ENCODE measurements at places on chromosomes 11 and 22. TPM values are rescaled to one million over a fixed set of nuclear protein-coding genes. Genes with fewer than 3 reads are reported as not detected.

GRCh38 chr11:72224564-72225410 lies at the start of gene INPPL1:
Gene INPPL1 (plus strand): TSS chr11:72224767. CDS start chr11:72224985, 218 bp downstream.
- H3K36me3 ChIP-seq, result peaks cover 11% of the 10 kb centered on the region
- peak within 1 kb of the TSS; percentile 57 for H3K4me3 ChIP-seq
- peak; percentile 78 for DNase-seq
- peaks cover 9% of the 10 kb centered on the region for H3K4me1 ChIP-seq
- H3K27me3 ChIP-seq, result no peaks in the 10 kb centered on the region

Gene OR4P4
- not detected for total RNA-seq

Gene CD82
- total RNA-seq, result 63.3 TPM

DNA sequence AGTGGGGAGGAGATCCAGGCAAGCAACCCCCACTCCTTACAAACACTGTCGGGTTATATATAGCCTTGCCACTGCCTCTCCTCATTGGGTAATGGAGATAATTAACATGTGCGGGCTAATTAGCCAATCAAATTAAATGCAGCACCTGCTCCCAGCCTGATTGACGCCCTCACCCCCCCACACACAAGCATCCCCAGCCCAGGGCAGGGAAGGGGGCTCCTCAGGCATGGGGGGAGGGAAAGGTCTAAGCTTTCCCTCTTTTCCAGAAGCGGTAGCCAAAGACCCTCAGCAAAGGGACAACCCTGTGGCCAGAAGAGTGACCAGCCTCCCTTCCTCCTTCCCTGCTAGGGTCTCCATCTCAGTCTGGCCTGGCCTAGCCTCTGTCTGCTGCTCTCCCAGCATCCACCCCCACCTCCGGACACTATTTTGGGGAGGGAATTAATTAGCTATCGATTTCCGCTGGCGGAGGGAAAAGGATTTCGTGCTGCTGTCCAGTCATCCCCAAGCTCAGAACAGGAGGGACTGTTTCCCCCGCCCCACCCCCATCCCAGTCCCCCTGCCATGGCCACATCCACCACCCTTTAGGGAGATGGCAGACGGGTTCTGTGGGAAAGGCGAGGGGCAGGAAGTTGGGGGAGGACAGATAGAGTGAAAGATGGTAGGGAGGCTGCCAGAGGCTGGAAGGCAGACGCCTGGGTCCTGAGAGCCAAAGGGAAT lies 7.1 kb downstream of the NRXN2 start:
- H3K4me1 ChIP-seq, result peaks cover 10% of the 10 kb centered on the region
- H3K36me3 ChIP-seq, result no peaks in the 10 kb centered on the region
- no peak for DNase-seq
- H3K27me3 ChIP-seq, result peaks cover 57% of the 10 kb centered on the region
- H3K4me3 ChIP-seq, result no peak overlapping the region
- no peak overlapping the region for H3K27ac ChIP-seq

Gene TPBGL
- total RNA-seq, result 0.11 TPM

- H3K4me1 ChIP-seq, result no peaks in the 10 kb centered on the region
- H3K27me3 ChIP-seq, result no peaks in the 10 kb centered on the region
- peak overlapping the region; percentile 90 for H3K27ac ChIP-seq
Observed at GRCh38 chr11:911031-911889, 650 bp upstream of the CHID1 start.

Gene EIF3F
- 209 TPM for total RNA-seq

Measured in lung (tissue), 17 donors.